ENCODE measurements at places on chromosomes 1 and 21.

- no peak for DNase-seq
These were observed 20.5 kb upstream of the TENT5B start for GRCh38 chr1:27033043-27033746.

- DNase-seq: no peak
These were observed 47.6 kb upstream of the GJA5 start for GRCh38 chr1:147808025-147808424.

GRCh38 chr1:111164151-111164550, 24.1 kb downstream of the CEPT1 start:
- DNase-seq: no peak

- no peak for DNase-seq
These were observed 12.3 kb upstream of the RGS4 start for GRCh38 chr1:163056831-163057230.

DNA sequence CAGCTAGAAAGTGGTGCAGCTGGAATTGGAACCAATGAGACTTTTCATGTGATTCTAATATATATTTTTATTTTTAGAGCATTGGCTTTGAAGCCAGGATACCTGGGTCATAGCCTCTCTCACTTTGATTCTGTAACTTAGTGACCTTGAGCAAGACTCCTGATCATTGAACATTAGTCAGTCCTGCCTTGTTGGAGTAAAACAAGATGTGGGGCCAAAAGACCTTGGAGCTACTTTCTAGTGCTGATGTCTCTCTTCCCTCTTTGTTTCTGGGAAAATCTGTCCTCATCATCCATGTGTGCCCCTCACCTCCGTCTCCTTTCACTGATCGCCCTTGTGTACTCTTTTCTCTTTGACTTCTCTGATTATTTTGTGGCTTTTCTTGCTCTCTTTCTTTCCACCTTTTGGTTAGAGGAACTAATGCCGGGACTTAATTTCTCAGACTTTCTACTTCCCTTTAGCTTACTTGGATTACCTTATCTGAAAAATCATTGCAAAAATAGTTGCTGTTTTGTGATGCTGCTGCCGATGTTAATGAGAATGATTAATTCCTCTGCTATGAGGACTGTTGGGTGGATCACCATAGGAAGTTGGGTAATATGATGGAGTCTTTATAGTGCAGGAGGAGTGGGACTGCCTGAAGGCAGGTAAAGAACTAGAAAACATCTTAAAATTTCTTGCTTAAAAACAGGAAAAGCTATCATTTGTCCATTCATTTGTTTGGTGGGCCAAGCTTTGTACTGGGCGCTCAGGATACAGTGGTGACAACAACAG, 72.0 kb downstream of the NOS1AP start:
- no peak for DNase-seq

GRCh38 chr1:92511541-92511940, 24.8 kb upstream of the GFI1 start:
- no peak for DNase-seq

All from CD4-positive, alpha-beta T cell treated with Interleukin-1 beta for 1 hour (primary cell).